Fibroblast of villous mesenchyme (primary cell): ENCODE measurements at places on chromosomes 1 and 21. TPM values are rescaled to one million over a fixed set of nuclear protein-coding genes. Genes with fewer than 3 reads are reported as not detected.
A peak's percentile ranks its signal among the peaks of the same experiment; 100 is the strongest.

DNA sequence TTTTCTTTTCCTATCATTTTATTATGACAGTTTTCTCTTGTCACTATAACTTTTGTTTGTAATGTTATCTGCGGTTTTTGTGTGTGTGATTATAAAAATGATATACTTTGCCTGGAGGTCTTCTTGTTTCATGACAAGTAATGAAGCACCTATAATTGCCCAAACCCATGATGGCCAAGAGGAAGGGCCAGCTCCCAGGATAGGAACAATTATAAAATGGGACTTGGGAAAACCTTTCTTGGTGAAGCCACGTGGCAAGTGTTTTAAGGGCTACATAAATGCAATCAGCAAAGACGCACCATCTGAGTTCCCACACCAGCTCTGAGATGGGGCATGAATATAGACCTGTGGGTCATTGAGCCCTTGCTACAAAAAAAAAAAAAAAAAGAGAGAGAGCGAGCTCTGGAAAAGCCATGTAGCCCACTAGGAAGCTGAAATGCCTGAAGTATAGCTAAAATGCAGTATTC lies 462.6 kb upstream of the RUNX1 start:
- DNase-seq, result peak; percentile 68

DNA sequence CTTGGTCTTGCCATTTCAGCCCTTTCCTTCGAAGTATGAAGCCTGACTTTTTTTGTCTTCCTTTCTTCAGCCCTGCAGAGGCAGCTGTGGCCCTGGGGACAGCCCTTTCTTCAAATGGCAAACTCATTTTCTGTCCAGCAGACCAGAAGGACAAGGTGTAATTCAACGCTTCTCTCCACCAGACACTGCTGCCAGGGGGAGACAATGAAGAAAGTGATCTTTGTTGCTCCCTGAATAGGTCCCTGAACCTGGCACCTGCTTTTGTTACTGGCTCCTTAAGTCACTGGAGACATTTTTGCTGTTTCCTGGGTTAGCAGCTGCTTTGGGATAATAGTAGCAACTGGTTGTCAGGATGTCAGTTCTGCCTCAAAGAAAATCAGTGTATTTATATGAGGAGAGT lies 50.8 kb upstream of the MACF1 start:
- DNase-seq, result no peak

PRR9 gene
- total RNA-seq, result under 0.01 TPM in 1 of 2 replicates, not detected in the other

GRCh38 chr1:46581681-46582455 lies 22.2 kb downstream of the MKNK1 start:
- DNase-seq, result no peak

C1orf105 gene
- not detected in 2 replicates for total RNA-seq

GRCh38 chr1:53944469-53945182 lies 873 bp downstream of the IFT25 start:
- DNase-seq, result no peak

- no peak for DNase-seq
Measured at GRCh38 chr1:110756506-110756905, 81.8 kb upstream of the KCNA3 start.

FMO4 gene
- 1.3 and 1.7 TPM in 2 replicates for total RNA-seq

UBASH3A gene
- total RNA-seq, result not detected in 2 replicates

DNA sequence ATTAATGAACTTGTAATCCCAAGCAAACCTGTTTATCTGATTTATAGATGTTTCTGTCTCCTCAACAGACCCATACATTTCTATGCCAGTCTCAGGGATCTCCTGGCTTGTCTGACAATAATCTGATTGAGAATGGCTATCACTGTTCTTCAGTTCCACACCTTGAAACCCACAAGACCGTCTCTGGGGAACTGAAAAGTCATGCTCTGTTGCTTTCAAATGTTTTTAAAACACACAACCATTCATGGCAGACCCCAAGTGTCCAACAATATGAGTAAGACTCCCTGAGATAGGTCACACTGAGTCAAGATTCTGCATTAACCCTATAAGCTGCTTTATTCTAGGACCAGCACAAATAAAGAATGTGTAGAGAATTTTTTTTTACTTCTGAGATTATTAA lies 611.2 kb upstream of the PLXNA2 start:
- no peak for DNase-seq

DNA sequence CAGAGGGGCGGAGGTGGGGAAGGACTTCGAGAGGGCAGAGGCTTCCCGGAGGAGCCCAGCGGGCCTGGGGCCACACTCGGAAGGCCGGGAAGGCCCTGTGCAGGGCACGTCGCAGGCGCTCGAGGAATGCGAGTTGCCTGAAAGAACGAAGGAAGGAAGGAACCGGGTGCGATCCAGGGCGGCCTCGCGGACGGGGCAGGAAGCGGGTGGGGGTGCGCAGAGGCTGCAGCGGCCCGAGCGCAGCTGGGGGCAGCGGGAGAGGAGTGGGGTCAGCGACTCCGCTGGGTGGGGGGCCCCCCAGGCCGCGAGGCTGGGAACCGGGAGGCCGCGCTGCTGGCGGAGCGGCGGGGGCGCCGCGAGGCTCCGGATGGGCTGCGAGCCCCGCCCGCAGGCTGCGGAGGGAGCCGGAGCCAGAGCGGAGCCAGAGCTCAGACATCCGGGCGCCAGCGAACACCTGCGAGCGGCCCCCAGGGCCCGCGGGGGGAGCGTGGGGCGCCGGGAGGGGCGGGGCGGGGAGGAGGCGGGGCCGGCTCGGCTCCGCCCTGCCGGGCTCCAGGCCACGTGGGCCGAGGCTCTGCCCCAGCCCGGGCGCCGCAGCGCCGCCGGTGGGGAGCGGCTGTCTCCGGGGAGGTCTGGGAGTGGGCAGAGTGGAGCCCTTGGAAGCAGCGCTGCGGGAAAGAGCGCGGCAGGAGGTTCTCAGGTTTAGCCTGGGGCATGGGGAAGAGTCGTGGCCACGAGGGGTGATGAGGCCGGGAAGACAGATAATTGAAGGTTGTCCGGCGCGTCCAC lies 4.6 kb downstream of the ID3 start:
- peak; percentile 88 for DNase-seq

A3GALT2 gene
- total RNA-seq, result not detected in 2 replicates

CEP350 gene
- 58.9 and 72.1 TPM in 2 replicates for total RNA-seq

- no peak for DNase-seq
Measured at GRCh38 chr1:109184687-109185086, 29.0 kb upstream of the SARS1 start.

GRCh38 chr1:219566951-219567947 lies 45.7 kb downstream of the ZC3H11B start:
- DNase-seq, result peak; percentile 50

DNA sequence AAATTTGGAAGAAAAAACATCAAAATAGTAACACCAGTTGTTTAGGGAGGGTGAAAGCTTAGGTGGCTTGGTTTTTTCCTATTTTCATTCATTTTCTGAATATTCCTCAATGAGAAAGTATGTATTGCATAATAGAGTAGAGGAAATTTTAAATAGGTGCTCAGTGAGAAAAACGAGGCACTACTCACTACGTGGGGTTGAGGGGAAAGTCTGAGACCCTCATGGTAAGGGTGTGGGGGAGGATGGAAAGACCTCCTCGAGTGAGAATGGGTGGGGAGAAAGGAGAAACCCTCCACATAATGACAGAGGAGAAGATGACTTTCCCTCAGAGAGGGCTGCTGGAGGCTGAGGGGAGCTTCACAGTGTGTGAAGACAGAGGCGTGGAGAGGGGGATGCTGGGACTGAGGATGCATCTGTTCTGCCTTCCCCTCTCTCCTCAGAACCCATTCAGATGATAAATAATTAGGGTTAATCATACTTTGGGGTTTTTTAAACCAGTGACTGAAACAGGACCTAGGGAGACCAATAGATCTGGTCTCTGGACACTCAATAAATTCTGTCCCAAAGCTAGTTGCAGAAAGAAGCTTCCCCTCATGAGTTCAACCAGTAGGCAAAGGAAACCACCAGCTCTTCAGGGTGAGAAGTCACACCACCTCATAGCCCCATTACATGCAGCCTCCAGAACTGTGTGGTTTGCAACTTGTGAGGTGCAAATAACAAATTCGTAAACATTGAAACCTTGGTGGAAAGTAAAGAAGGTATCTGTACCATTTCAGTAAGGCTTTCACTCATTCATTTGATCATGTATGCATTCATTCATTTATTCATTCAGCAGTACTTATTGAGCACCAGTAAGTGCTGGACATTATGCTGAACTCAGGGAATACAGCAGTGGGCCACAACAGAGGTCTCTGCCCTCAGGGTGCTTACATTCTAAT lies 17.1 kb downstream of the SLAMF7 start:
- DNase-seq, result no peak

DNA sequence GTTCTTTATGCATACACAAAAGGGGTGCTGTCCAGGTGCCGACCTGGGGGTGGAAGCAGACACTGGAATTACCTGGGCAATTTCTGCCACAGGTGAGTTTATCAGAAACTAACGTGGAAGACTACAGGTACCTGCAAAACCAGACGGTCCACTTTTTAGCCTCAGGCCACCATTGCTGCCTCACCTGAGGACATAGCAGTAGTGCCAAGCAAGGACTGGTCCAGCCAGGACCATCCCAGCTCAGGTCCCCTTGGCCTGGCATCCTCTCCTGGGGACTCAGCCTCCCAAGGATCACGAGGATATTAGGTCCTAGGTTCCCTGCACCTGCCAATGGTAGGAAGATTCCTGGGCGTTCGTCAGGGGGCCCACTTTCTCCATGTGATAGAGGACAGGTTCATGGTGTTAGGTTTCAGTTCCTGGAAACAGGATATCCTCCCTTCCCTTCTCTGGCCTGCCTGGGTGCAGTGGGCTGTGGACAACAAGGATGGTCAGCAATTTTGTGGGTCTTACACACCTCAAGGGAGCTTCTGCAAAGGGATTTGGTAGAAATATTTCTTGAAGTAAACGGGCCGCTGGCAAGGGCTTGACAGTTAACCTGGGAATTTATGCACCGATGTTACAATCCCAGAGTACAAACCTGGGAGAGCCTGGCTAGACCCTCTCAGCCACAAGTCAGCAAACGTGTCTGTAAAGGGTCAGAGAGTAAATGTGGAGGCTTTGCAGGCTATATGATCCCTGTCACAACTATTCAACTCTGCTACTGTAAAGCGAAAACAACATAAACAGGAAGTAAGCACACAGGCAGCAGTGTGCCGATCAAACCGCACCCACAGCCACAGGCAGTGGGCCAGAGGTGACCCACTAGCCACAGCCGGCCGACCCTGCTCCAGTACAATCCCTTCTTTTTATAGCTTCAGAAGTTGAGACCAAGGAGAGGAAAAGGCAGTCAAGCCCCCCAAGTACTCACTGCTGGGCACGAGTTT lies 71.4 kb upstream of the RAB4A start:
- DNase-seq, result peak; percentile 74

DNA sequence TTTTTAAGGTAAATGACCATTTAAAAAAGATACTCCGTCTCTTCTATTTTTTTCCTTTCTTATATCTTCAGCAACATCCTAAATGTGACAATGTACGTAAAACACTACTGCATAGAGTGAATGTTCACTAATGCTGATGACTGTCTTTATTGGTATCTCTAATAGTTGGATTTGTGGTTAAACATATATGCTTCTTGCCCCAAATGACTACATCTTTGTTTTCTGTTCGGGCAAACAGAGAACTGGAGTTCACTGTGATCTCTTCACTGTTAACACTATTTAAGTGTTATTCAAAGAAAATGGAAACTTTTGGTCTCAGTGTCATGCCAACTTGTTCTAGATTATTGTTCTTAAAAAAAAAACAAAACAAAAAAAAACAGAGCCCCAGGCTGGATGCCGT lies 109.4 kb downstream of the KIF26B start:
- DNase-seq, result no peak

PAQR6 gene
- 0.43 and 0.64 TPM in 2 replicates for total RNA-seq

TPTE gene
- total RNA-seq, result 0.32 and 0.43 TPM in 2 replicates

DNA sequence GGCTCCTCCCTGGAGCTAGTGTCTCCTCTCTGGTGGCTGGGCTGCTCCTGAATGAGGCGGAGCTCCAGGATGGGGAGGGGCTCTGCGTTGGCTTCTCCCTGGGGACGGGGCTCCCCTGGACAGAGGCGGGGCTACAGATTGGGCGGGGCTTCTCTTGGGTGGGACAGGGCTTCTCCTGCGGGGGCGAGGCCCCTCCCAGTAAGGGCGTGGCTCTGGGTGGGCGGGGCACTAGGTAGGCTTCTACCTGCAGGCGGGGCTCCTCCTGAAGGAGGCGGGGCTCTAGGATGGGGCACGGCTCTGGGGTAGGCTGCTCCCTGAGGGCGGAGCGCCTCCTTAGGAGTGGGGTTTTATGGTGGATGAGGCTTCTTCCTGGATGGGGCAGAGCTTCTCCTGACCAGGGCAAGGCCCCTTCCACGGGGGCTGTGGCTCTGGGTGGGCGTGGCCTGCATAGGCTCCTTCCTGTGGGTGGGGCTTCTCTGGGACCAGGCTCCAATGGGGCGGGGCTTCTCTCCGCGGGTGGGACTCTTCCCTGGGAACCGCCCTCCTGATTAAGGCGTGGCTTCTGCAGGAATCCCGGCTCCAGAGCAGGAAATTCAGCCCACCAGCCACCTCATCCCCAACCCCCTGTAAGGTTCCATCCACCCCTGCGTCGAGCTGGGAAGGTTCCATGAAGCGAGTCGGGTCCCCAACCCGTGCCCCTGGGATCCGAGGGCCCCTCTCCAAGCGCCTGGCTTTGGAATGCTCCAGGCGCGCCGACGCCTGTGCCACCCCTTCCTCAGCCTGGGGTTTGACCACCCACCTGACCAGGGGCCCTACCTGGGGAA lies 22.7 kb upstream of the ARF1 start:
- DNase-seq, result peak; percentile 21

DNA sequence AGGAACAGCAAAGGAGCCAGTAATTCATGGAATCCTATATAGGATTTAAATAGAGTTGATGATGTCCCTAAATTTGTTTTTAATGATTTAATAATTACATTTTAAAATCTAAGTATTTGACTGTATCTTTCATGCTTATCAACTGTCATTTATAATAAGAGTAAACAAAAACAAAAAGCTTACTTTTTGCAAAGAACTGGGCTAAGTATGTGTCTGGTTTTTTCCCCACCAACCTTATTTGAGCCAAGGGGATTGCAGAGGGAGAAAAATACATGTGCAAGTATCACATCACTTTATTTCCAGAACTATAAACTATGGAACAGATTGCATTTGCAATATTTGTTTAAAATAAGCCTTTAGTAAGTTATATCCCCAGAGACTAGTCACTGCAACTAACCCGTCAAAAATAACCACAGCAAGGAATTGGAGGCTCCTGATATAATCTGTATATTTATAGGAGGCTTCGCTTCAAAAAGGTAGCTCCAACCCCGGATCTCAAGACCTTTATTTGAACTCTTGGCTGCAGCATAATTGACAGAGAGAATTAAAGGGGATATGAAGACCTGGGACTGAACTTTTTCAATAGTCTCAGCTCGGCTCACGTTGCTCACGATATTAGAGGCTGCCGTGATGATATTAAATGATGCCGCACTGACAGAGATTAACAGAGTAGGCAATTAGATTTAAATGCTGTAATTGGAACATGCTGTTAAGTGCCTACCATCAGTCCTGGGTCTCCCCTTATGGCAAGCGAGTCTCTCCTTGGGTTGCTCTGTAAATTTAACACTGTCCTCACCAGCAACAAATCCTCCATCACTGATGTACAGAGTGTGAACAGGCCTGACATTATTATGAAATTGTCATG lies 329.1 kb upstream of the NFIA start:
- DNase-seq, result no peak

NEK7 gene
- total RNA-seq, result 183 and 366 TPM in 2 replicates

GRCh38 chr1:35533586-35533985 lies 23.6 kb downstream of the KIAA0319L start:
- DNase-seq, result no peak

PRRC2C gene
- total RNA-seq, result 47.4 and 51.8 TPM in 2 replicates

- DNase-seq, result peak; percentile 43
Measured at GRCh38 chr1:168227620-168228019, 1.8 kb downstream of the SFT2D2 start.

DPT gene
- 0.32 and 1.7 TPM in 2 replicates for total RNA-seq

- DNase-seq, result peak; percentile 4
Measured at GRCh38 chr1:66778266-66778665, 22.8 kb downstream of the INSL5 start.

PATJ gene
- 6.8 and 9.5 TPM in 2 replicates for total RNA-seq

IL23R gene
- not detected in 2 replicates for total RNA-seq

PWP2 gene
- 13.5 and 31.5 TPM in 2 replicates for total RNA-seq

HAPLN2 gene
- not detected in 2 replicates for total RNA-seq
